ENCODE measurements at places on chromosomes 13 and 19.

GRCh38 chr13:69683921-69684686 lies 423.5 kb upstream of the ATXN8OS start:
- DNase-seq: no peak

DNA sequence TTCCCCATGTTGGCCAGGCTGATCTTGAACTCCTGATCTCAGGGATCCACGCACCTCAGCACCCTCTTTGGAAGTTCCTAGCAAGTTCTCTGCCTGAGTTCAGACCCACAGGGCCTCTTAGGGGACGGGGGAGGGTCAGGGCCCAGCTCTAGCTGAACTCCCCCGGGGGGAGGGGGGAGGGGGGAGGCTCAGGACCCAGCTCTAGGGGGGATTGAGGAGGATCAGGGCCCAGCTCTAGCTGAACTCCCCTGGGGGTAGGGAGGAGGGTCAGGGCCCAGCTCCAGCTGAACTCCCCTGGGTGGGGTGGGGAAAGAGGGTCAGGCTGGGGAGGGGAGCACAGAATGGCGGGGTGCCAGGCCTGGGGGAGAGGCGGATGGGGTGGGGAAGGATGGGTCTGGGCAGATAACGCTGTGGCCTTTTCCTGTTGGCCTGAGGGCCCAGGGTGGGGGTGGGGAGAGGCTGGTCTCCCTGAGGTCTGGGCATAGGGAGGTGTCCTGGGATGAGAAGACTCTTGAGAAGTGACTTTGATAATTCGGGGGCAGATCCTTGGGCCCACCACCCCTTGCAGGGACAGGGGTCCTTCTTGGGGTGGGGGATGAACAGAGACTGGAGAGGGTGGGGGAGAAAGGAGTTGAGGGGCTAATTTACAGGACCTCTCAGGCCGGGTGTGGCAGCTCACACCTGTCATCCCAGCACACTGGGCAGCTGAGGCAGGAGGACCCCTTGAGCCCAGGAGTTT lies 5.5 kb upstream of the PTBP1 start:
- DNase-seq: no peak

GRCh38 chr13:48750588-48751383 lies 97.1 kb downstream of the CYSLTR2 start:
- DNase-seq: no peak

GRCh38 chr19:42400404-42400803 lies 10.3 kb upstream of the CNFN start:
- no peak for DNase-seq

DNA sequence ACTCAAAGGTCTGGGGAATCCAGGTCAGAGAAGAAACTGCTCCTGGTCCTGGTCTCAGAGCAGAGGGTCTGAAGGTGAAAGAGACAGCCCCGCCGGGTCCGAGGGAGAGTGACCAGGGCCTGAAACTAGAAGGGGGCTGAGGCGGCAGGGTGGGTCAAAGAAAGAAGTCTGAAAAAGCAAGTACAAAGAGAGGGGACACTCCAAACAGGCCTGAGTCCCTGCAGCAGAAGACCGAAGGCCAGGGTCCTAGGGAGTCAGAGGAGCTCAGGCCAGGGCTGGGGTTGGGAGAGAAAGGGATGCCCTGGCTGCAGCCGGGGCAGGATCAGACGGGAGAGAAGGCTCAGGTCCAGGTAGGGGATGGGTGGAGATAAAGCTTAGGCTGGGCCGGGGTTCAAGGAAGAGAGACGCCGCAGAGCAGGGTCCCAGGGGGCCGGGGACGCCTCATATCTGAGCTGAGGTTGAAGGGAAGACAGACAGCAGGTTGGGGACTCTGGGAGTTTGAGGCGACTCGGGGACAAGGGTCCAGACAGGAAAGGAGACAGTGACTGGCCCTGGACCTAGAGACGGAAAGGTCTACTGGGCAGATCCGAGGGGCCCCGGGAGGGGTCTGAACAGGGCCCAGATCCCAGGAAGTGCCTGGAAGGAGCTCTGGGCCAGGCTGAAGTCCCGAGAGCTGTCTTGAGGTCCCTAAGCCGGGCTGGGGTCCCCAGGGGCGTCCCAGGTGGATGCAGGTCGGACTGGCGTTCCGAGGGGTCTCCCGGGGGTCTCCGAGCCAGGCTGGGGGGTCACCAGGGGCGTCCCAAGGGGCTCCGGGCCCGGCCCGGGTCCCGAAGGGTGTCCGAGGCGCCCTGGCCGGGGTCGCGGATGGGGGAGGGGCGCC lies 795 bp downstream of the MLLT1 start:
- DNase-seq: no peak

DNA sequence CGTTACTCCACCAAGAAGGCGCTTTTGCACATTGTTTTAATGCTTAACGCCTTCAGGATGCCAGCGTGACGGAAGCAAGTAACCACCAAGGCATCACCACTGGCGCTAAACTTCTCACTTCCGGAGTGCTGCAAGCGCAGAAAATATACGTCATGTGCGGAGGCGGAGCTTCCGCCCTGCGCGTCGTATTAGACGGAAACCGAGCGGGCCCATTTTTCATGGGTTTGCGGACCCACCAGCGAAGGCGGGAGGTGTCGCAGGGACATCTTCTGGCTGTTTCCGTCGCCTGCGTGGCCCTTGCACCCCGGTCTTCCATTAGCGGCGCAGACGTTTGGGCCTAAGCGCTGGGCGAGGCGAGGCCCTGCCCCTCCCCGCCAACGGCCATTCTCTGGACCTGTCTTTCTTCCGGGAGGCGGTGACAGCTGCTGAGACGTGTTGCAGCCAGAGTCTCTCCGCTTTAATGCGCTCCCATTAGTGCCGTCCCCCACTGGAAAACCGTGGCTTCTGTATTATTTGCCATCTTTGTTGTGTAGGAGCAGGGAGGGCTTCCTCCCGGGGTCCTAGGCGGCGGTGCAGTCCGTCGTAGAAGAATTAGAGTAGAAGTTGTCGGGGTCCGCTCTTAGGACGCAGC lies at the start of gene ERCC5:
TSS of gene ERCC5 (plus strand) at position 403 of the 631 bp plus-strand sequence. CDS start 235 bp downstream, outside the sequence.
- peak; percentile 35 for DNase-seq

DNA sequence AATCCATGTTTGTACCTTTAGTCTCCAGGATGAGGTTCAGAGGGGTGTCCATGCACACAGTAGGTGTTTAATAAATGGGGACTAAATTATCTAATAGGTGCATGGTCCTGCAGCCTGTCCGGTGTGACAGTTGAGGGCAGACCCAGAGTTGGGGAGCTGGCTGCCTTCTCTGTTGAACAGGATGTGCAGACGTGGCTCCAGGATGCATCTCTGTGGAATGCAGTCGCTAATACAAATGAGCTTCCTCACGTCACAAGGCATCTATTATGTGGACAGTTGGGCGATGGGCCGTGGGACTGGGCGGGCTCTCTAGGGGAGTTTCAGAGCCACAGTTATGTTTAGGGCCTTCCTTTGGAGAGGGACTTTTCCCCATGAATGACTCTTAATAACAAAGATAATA lies 71.0 kb downstream of the SIPA1L3 start:
- no peak for DNase-seq

- DNase-seq: no peak
Observed at GRCh38 chr19:3285647-3286176, 61.3 kb downstream of the CELF5 start.

DNA sequence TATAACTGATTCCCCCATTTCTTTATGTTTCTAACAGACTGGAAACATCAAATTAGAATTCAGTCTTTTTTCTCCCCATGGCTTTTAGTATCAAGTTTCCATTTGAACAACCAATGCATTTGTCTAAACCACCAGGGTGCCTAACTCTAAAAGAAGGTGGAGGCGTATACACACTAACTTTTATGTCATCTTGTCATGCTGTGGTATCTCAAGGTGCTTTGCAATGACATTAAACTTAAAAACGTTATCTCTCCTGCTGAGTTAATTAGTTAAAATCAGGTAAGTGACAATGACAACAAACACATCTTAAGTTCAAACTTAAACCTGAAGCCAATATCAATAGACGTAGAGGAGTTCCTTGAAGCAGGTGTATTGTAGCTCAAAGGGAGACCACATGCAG lies 1001.7 kb downstream of the PCDH17 start:
- DNase-seq: no peak

GRCh38 chr13:94143624-94144350 lies 335.7 kb downstream of the DCT start:
- no peak for DNase-seq

DNA sequence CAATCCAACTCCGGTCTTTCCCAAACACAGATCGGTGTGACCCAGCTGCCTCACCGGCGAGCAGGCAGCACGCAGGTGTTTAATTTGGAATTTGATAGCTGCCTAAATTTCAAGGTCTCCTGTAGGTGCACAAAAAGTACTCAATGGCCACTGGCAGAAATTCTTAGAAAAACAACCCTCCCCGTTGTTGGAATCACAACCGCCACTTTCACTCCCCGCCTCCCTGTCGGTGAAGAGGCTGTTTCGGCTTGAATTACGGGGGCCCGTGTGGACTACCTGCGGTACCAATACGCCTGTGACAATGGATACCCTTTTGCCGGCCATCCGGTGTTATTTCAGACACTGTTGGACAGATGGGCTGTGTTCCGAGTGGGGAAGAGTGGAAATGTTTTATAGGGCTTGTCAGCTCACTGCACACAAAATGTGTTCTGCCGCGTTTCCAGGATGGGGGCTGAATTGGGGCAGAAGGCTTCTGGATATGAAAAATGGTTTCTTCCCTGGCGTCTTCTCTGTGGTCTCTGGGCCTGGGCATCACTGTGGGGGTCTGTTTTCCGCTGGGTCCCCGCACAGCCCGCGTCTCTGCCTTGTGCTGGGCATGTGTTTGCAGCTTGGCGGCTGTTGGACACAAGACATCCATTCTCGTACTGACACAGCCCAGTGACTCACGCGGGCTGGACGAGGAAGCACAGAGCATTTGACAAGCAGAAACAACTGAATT lies 45.4 kb downstream of the ZIC5 start:
- DNase-seq: no peak

DNA sequence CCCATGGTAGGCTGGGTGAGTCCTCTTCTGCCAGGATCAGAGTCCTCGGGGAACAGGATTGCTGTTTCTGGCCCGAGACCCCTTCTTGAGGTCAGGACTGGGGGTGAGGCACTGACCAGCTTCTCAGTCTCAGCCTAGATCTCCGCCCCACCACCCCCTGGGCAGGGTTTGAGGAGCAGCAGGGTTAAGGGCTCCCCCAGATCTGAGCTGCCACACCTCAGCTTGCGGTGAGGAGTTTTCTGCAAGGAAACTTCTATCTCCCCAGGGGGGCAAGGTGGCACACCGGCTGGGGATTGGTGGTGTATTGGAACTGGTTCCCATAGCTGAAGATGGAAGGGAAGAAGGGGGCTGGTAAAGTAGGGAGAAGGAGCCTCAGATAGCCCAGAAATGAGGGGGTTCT lies 19.5 kb downstream of the CHST8 start:
- DNase-seq: no peak

DNA sequence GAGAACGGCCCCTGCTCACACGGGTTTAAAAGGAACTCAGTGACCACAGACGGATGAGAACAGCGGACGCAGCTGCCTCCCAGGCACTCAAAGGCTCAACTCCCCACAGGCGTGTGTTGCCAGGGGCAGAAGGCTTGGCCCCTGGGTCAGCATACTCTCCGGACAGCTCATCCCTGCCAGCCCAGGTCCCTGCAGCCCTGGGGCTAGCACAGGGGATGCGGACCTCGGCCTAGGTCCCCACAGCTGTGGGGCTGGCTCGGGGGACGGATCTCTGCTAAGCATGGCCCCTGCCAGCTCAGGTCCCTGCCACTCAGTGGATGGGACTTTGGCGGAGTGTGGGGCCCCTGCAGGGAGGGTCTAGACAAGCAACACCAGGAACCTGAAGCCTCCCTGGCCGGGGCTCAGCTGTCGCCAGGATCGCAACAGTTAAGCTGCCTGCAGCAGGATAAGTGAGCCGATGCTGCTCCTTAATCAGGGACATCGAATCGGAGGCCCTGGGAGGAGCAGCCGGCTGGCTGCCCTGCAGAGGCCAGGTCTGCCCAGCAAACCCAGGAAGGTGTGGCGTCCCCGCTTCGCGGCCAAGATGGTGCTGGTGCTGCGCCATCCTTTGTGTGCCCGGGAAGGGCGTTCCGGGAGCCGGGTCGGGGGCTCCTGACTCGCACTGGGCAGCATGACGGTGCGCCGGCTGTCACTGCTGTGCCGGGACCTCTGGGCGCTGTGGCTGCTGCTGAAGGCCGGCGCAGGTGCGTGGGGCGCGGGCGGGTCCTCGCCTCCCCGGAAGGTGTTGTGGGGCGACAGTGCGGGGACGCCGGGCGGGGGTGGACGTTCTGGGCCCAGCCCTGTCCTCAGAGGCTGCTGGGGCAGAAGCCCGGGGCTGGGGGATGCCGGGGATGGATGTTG lies 32.5 kb downstream of the MCF2L start:
- no peak for DNase-seq

GRCh38 chr19:55365964-55366363 lies 2.9 kb upstream of the GARIN5B start:
- DNase-seq: no peak

DNA sequence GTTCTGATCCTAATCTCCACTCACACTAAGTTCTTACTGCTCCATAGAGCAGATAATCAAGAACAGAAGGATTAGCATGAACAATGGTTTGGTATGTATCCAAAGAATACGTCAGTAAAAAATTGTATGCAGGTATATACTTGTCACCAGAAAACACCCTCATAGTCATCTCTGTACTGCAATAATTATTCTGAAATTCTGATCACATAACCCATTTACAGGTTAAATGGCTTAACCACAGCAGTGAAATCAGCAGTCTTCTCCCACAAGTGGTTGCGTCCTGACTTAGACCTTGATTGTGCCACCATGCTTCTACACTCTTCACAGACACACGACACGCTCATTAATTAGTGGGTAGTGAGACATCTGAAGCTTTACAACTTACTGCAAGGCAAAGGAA lies 50.9 kb downstream of the LNX2 start:
- no peak for DNase-seq

DNA sequence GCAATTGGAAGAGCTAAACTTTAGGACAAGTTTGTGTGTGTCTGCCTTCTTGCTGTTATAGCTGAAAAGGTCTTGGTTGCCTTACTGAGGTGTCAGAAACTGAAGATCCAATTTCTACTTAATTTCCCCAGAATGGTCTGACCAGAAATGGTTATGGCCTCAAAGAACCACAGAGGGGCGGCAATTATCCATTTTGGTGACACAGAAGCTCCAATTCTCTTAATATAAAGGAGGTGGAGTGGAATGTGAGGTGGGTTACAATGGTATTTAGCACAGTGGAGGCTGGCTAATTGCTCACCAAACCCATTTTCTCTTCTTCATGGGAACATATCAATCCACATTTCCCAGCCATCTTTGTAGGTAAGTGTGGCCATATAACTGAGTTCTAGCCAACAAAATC lies 1157.2 kb downstream of the OLFM4 start:
- DNase-seq: no peak

DNA sequence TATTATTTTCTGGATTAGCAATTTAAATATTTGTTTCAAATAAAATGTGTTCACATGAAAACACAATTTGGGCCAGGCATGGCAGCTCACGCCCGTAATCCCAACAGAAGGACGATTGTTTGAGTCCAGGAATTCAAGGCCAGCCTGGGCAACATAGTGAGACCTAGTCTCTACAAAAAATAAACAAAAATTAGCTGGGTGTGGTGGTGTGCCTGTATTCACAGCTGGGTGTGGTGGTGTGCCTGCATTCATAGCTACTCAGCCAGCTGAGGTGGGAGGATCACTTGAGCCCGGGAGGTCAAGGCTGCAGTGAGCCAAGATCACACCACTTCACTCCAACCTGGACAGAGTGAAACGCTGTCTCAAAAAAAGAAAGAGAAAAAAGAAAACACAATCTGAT lies 46.4 kb downstream of the KPNA3 start:
- no peak for DNase-seq

- DNase-seq: peak; percentile 70
Observed at GRCh38 chr19:48419158-48419920, 25.9 kb downstream of the GRIN2D start.

GRCh38 chr19:45473367-45473681 lies 5.5 kb downstream of the FOSB start:
- DNase-seq: no peak

- no peak for DNase-seq
Observed at GRCh38 chr19:30647891-30648720, 275.9 kb downstream of the ZNF536 start.

Measured in GM12892 (cell line).